ENCODE measurements at places on chromosomes 7 and 10.

GRCh38 chr7:149742075-149742701, 31.2 kb downstream of the ZNF467 start:
- peak; percentile 79 for DNase-seq

DNA sequence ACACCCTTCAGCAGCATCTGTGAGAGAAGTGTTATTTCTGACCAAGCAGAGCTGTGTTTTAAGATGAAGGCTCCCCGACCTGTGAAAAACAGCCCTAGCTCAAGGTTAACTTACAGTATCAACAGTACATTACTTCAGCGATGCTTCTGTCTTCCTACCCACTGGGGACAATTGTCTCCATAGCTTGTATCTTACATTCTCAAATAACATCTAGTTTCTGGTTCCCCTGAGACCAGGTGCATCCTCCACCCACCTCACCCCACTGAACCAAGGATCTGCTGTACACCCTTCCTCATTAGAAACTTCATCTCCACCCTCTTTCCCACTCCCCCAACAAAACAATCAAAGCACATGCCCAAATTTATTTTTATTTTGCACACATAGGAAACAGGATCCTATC, 102.0 kb downstream of the VOPP1 start:
- no peak for DNase-seq

- no peak for DNase-seq
Observed at GRCh38 chr7:50387351-50387750, 62.8 kb downstream of the FIGNL1 start.

DNA sequence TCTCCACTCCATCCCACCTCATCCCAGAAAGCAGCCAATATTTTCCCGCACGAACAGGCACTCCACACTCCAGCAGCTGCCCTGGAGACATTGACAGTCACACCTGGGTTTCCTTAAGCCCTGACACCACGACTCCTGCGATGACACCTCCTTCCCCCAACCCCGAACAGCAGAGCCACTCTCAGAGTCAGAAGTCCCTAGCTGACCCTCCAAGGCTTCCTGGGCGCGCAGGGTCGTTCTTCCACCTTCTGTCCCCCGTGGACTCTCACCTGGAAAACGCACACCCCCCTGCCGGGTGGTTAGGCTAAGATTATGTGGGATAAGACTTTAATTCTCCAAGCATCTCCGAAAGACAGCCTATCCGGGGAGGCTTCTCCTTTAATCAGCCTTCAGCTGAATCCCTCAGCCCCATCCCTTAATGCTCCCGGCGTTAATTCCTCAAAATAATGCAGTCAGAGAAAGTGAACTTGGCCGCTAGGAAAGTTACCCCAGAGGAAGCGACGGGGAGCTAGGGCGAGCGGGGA, 1.1 kb downstream of the DENND11 start:
- DNase-seq, result no peak

GRCh38 chr7:108086962-108087361, 43.2 kb downstream of the LAMB4 start:
- no peak for DNase-seq

GRCh38 chr7:54687462-54688212, 71.4 kb downstream of the SEC61G start:
- DNase-seq, result no peak

DNA sequence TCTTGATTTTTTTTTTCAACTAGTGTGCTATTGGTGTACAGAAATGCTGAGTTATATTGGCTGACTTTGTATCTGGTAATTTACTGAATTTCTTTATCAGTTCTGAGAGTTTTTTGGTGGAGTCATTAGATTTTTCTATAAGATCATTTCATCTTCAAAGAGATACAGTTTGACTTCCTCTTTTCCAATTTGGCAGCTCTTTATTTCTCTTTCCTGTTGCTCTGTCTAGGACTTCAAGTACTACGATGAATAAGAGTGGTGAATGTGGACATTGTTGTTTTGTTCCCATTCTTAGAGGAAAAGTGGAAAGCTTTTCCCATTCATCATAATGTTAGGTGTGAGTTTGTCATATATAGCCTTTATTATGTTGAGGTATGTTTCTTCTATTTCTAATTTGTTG, 50.2 kb downstream of the LOXL4 start:
- no peak for DNase-seq

GRCh38 chr10:37763132-37763531, 94.3 kb downstream of the ZNF248 start:
- DNase-seq, result no peak

DNA sequence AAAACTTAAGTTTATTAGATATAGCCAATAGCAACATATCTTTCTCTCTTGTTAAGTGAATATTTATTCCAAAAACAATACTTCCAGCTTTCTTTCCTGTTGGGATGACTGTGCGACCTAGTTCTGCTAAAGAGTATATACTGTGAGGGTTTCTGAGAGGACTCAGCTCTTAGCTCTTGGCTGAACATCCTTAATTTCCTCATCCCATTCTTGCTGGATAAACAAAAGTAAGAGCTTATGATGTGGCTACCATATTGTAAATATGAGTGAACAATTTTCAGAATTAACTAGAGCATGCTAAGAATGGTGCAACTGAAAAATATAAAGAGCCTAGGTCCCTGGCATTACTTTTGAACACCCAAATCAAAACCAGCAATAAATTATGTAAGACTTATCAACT, 279.5 kb upstream of the GNAI1 start:
- DNase-seq, result no peak

DNA sequence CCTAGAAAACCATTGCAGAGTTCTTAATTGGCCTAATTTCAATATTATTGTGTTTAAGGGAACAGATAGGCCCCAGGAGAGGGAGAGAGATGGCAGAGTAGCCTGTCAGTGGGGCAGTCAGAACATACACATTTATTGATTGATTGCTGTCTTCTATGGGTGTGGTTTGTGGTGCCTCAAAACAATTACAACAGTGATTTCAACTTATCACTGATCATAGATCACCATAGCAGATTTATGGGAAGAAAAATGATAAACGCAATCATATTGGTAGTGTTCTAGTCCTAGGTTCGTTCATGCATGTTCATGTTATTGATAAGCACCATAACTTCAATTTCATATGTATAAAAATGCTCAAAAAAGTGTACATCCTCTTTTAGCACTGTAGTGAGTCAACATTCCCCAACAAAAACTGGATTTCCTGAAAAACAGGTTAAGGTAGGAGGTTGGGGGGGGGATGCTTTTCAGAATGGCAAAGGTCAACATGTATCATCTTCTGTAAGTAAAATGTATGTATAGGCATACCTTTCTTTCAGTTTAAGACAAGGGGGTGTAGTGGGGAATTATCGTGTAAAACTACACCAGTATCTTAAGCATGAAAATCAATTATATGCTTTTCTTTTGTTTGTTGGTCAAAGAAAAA, 1.1 kb upstream of the TNKS2 start:
- DNase-seq, result no peak

DNA sequence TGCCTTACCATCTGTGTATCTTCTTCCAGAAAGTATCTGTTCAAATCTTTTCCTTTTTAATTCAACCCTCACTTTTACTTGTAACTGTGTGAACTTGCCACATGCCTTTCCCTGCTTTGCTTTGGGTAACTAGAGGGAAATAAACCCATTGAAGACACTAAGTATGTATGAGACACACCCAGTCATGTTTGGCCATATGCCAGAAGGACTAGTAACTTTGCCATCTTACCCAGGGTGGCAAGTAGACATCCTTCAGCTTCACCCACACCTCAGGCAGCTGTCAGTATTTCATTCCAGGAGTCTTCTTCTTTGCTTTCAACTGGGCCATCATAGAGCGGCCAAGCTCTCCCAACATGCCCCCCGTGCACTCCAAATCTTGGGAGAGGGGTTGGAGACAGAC, 323.1 kb downstream of the TNS3 start:
- no peak for DNase-seq

DNA sequence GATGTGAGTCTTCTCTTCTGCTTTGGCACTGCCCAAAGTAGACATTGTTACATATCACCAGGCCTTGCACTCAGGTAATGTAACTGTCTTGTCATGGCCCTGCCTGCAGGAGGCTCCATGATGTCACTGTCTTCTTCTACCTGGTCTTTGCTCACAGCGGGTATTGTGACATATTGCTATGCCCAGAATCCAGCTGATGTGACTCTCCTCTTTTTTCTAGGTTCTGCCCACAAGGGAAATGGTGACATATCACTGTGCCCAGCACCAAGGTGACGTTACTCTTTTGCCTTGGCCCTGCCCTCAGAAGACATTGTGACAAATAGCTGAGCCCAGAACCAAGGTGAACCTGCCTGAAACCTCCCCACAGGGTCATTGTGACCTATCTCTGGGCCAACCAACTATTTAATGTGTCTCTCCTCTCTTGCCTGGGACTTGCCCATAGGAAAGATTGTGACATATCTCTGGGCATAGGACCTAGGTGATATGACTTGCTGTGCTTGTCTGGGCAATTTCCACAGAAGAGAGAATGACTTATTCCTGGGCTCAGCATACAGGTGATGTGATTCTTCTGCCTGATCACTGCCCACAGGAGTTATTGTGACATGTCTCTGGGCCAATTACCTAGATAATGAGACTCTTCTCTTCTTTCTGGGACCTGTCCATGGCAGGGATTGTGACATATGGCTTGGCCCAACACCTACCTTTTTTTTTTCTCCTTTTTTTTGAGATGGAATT, 26.5 kb upstream of the ZNF107 start:
- no peak for DNase-seq

- DNase-seq, result peak; percentile 70
Observed at GRCh38 chr10:70578371-70578947, 24.1 kb downstream of the PRF1 start.

GRCh38 chr7:67512481-67512880, 515.8 kb downstream of the TYW1 start:
- no peak for DNase-seq

DNA sequence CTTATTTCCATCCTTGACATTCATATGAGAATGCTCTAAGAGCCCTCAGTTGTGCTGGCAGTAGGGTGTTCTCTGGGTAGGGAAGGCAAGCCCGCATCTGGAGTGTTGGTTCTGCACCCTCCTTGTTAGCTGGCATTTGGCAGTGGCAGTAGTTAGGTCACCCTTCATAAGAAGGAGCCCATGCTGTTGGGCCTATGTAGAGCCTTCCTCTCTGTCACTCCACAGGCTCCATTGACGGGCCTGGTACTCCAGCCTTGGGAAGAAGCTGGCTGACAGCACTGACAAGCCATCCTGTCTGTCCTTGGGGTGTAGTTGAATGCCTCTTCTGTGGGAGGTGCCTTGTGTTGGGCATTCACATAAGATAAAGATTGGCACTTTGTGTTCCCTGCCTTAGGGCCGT, 89.7 kb downstream of the BMPR1A start:
- no peak for DNase-seq

DNA sequence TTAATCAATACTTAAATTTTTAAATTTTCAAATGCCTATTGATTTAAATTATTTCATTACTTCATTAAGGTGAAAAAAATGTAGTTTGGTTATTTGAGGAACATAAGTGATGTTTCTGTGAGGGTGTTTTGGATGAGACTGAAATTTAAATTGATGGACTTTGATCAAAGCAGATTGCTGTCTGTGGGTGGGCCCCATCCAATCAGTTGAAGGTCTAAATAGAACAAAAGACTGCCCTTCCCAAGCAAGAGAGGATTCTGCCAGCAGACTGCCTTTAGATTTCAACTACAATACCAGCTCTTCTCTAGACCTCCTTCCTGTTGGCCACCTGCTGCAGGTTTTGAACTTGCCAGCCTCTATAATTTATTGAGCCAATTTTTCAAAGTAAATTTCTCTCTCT, 14.5 kb upstream of the GPR37 start:
- DNase-seq, result no peak

GRCh38 chr7:1721047-1721690, 51.1 kb downstream of the ELFN1 start:
- DNase-seq, result peak; percentile 94

- DNase-seq, result no peak
Observed at GRCh38 chr10:97764519-97764931, 7.3 kb downstream of the SFRP5 start.

GRCh38 chr7:57426629-57427003, 23.4 kb upstream of the ZNF716 start:
- no peak for DNase-seq

DNA sequence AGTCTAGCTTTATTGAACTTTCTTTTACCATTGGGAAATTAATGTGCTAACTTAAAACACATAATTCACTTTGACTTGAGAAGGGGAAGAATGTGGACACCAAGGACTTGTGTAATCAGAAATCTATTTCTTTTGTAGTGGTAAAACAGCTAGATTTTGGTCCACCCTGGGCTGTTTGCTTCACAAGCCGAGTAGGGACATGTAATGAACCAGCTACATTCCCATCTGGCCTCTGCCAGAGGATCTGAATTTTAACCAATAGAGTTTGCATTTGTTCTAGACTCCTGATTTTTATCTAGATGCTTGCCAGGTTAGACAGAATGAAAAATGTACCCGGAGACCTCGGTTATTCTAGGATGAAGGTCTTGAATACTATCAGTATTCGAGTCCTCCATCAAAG, 1.9 kb downstream of the CACNB2 start:
- no peak for DNase-seq

- peak; percentile 70 for DNase-seq
Observed at GRCh38 chr10:60944058-60944909, at the start of gene RHOBTB1. Gene RHOBTB1, minus strand, starts transcription at chr10:60944185. Its CDS starts 32,643 bp downstream, at chr10:60911542.

DNA sequence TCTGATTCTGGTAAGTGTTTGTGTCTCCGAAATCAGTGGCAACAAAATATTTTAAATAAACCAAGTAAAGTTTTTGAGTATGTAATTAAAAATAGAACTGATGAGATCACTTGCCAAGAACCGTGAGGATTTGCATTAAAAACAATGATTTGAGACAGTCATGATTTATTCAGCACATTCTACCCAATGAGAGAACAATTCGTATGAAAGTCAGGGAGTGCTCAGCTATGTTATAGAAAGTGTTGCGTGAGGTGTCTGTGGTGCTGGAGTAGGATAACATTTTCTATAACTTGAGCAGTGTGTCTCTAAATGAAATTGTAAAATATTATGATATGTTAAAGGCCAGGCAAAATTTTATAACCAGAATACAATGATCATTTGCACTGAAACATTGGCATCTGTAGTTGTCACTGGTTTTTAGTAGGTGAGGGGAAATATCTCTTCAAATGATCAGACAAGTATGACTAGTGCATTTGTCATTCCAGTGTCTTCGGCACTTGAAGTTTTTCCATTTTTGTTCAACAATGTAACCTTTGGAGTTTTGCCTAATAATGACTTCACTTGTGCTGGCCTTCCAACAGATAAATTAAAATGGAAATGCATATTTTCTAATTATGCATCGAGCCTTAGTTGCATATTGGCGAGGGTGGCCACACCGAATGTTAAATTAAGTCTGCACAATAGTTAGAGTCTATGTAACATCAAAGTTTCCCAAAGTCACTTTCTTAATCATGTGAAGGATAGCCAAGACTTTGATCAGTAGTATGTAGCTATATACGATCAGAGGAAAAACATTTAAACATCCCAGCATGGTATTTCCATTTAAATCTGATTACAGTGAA, 335.9 kb downstream of the GFRA1 start:
- no peak for DNase-seq

Data from H54 (cell line).